ENCODE measurements at places on chromosomes 4 and X.

DNA sequence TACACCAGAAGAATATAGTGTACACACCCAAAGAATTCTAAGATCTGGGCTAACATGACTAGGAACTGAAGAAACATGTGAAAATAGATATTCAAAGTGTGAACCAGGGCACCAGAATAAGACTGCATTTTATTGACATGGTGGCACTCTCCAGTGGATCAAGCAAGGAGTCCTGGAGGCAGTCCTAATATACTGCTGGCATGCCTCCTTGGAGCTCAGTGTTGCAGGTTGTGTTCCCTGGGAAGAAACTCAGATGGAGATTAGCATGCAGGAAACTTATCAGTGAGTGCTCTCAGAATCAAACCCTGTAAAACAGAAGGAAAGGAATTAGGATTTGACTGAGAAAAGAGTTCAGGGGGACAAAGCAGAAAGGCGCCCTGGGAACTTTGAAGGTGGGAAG lies 105.1 kb downstream of the CXCL13 start:
- no peak for DNase-seq

- no peak for DNase-seq
Measured at GRCh38 chr4:108370291-108371141, 201.8 kb upstream of the LEF1 start.

- DNase-seq = no peak
Measured at GRCh38 chrX:43002526-43003203, 224.7 kb upstream of the PPP1R2C start.

- DNase-seq = no peak
Measured at GRCh38 chr4:186200516-186200915, 9.1 kb downstream of the CYP4V2 start.

GRCh38 chr4:18571301-18571761 lies 549.8 kb upstream of the LCORL start:
- DNase-seq = no peak

- DNase-seq = no peak
Measured at GRCh38 chr4:20760053-20760452, 59.8 kb downstream of the PACRGL start.

DNA sequence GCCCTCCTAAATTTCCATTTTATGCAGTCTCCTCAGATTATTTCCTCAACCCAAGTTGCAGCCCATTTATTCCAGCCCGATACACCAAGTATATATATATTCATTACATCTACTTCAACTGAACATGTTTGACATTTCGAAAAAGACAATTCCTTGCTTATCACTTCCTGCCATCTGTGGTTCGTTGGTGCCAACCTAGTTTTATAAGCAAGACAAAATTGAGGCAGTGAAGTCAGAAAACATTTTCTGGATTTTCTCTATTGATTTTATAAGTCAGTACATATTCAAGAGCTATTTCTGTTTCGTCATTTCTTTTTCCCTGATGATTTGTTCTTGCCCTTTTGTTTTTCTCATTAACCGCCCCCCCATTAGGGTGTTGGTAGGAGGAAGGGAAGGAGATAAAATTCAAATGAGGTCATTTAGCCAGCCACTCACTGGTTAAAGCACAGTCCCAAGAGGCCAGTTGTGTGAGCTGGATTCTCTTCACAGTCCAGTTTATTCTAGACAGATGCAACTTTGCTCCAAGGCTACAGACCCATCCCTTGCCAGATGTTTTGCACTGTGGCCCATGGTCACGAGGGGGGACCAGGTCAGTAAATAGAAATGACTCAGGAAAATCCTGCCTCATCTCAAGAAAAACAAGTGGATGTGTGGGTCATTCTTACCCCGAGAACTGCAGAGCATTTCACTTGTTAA lies 20.3 kb upstream of the VEGFD start:
- no peak for DNase-seq

GRCh38 chr4:8038719-8039251 lies 99.1 kb upstream of the AFAP1 start:
- no peak for DNase-seq

GRCh38 chr4:153152501-153153338 lies 51.5 kb upstream of the TRIM2 start:
- peak; percentile 20 for DNase-seq

DNA sequence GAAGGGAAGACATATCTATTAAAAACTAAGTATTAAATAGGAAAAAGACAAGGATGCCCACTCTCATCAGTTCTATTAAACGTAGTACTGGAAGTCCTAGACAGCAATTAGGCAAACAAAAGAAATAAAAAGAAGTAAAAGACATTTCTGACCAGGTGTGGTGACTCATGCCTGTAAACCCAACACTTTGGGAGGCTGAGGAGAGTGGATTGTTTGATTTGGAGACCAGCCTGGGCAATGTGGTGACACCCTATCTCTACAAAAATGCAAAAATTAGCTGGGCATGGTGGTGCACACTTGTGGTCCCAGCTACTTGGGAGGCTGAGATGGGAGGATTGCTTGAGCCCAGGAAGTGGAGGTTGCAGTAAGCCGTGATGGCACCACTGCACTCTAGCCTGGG lies 1071.8 kb downstream of the FAT4 start:
- no peak for DNase-seq

DNA sequence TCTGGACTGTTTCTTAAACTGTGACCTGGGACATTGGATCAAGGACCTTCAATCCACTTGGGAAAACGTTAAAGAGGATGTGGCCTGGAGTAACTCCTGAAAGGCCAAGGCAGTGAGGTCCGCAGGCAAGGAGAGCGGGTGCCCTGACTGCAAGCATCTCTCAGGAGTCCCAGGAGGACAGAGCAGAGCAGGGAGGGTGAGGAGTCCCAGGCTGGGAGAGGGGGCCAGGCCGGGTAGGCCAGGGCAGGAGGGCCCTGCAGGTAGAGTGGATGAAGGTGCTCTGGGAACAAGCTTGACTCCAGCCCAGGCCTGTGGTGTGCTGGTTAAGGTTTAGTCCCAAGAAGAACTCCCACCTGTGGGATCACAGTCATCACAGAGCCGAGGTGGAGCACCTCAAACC lies 13.8 kb downstream of the PNMA6E start:
- DNase-seq = no peak

DNA sequence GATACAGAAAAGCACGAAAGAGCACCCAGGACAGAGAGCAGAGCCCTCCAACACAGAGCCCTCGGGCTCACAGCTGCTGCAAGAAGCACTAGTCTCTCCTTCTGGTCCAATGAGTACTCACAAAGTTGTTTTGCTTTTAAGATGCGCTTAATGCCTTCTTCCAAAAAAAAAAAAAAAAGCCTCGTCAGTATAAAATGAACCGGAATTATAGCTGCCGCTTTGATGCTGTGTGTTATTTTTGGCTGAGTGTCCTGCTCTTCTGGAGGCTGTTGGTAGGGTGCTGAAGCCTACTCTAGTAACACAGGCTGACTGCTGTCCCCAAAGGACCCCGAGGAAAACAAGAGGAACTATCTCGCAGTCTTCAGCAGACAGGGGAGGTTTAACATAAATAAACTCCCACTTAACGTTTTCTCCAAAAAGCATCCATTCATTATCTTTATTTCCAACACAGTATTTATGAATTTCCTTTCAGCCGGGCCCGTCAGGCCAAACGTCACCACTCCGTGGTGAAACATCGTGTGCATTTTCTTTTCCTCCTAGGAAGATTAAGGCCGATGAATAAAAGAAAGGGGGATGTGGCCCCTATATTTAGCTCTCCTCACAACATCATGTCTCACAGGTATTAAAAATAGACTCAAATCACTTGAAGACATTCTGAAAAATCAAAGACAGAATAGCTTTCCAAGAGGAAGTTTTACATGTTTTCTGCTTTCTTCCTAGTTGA lies 213.7 kb upstream of the PPARGC1A start:
- DNase-seq = no peak

DNA sequence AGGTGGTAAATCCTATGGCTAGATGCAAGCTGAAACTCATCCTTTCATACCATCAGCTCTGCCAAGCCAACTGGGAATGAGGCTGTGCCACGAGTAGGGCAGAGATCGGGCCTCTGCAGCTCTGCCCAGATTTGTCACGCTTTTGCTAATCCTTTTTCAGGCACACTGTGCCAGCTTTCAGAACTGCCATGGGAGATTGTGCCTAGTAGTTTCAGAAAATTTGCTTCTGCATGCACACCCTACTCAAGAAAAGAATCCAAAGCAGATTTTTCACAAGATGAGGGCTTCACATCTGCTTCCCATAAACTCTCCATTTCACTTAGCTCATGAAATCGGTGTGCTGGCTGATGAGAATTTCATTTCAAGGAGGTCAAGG lies 3.3 kb upstream of the ADH7 start:
- no peak for DNase-seq

- DNase-seq = no peak
Measured at GRCh38 chr4:188778905-188779304, 639.7 kb downstream of the TRIML1 start.

DNA sequence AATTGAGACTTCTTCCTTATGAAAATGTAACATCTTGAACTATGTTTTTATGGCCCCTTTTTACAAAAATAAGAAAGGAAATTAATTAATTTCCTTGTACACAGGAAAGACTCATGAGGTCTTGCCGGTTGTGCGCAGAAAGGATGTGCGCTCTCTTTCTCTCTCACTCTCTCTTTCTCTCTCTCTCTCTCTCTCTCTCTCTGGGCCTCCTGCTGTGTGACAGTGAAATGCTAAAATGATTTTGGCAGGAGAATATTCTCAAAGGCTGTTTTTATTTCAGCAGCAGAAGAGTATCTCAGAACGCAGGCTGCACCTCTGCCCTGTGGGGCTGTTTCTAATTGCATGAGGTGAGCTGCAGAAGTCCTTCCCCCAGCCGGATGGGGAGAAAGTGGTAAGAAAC lies 349.0 kb downstream of the MID1IP1 start:
- DNase-seq = no peak

- no peak for DNase-seq
Measured at GRCh38 chr4:41358647-41359421, 102.1 kb downstream of the UCHL1 start.

GRCh38 chrX:106566362-106566761 lies 45.4 kb upstream of the RADX start:
- DNase-seq = no peak

GRCh38 chrX:7514871-7515599 lies 327.9 kb upstream of the VCX start:
- DNase-seq = no peak

- DNase-seq = no peak
Measured at GRCh38 chr4:24813732-24814131, 18.4 kb downstream of the SOD3 start.

DNA sequence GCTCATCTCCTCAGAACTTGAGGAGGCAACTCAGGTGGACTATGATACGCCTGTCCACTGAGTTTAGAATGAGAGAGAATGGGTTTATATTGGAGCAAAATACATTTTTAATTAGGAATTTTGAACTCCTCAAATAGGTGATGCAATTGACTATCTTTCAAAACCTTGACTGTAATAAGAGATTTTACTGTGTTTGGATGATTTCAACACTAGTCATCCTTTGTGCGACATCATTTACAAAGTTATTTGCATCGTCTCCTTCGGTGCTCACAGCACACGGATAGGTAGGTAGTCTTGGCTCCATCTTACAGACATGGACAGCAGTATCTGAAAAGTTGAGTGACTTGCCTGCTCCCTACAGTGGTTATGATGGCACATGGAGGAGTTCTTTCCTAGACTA lies 67.0 kb downstream of the AASDH start:
- no peak for DNase-seq

GRCh38 chr4:37990731-37991245 lies 30.6 kb downstream of the PTTG2 start:
- no peak for DNase-seq

- DNase-seq = no peak
Measured at GRCh38 chr4:24032371-24032989, 142.6 kb upstream of the PPARGC1A start.

GRCh38 chr4:12120968-12121367 lies 692.3 kb upstream of the HS3ST1 start:
- no peak for DNase-seq

DNA sequence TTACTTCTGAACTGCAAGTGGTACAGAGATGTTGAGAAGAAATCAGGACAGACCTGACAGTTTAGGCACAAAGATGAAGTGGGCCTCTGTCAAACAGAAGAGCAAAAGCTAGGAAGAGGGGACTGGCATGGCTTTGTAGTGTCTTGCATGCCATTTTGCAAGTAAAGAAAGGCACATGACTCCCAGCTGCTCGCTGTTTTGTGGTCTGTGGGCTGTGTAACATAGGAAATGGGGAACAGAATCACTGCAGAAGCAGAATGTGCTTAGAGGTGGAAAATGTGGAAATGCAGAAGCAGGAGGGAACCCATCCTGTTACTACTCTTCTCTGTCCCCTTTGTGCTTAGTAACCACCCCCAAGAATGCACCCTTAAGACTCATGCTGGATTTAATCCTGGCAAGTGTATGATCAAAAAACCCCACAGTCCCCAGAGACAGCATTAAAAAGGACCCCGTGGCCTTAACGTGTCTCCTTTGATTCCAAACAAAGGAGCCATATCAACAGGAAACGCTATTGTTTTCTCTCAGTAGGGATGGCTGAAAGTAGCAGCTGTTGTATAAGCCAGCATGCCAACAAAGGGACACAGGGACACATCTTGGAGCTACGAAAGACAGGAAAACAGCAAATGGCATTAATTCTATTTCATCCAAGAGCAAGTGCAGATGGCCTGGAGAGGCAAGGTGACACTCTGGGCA lies 177.6 kb upstream of the GLRA2 start:
- DNase-seq = no peak

- no peak for DNase-seq
Measured at GRCh38 chr4:83109480-83110222, 4.9 kb downstream of the PLAC8 start.

GRCh38 chrX:3479026-3479425 lies 132.6 kb upstream of the MXRA5 start:
- no peak for DNase-seq

GRCh38 chr4:110823251-110823650 lies 200.4 kb upstream of the PITX2 start:
- no peak for DNase-seq

DNA sequence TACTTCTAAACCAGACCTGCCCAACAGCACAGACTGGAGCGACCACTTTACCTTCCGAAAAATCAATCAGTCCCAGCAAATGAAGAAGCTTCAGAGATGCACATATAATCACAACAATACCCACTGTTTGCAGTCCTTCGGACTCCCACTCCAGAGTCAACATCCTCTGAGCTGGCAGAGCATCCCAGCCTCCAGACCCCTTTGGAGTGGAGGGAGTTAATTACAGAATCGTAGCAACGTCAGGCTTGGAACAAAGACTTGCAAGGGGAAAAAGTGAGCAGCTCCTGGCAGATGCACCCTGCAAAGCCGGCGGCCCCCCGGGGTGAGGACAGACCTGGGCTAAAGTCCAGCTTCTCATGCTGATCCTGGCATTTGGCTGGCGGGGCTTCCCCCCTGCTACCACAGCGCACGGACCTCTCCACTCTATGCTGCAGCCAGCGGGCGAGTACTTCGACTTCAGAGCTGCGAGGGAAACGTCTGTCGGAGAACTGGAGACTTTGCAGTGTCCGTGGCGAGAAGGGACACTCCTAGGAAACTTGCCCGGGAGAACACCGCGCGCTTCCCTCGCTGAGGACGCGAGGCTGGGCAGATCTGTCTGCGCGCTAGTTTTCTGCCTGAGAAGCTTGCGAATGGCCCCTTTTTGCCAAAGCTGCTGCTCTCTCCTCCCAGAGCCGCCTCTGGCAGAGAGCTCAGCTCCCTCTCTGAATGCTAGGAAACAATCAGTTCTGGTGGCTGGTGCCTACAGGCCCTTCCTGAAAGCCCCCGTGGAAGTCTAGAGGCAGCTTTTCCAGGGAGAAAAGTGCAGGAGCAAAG lies 283.7 kb downstream of the PACRGL start:
- DNase-seq = no peak
